Epithelial cell of alveolus of lung (primary cell): ENCODE measurements at places on chromosomes 2 and 18. TPM values are rescaled to one million over a fixed set of nuclear protein-coding genes. Genes with fewer than 3 reads are reported as not detected.

Gene CYP26B1
- 0.08 and 2.2 TPM in 2 replicates for total RNA-seq

Gene EVX2
- total RNA-seq = not detected in 2 replicates

Gene DCDC2C
- total RNA-seq = not detected in 2 replicates

Gene FECH
- 22.8 and 31.2 TPM in 2 replicates for total RNA-seq

Gene UGT1A6
- total RNA-seq = not detected in 2 replicates

Gene EDAR
- not detected in 2 replicates for total RNA-seq

Gene GPR155
- 1.6 and 2.2 TPM in 2 replicates for total RNA-seq

Gene SERPINB12
- not detected in 2 replicates for total RNA-seq

Gene GKN1
- total RNA-seq = not detected in 2 replicates
